Right lung (tissue), 10 donors: ENCODE measurements at places on chromosomes 3 and 15.
A peak's percentile ranks its signal among the peaks of the same experiment; 100 is the strongest.

DNA sequence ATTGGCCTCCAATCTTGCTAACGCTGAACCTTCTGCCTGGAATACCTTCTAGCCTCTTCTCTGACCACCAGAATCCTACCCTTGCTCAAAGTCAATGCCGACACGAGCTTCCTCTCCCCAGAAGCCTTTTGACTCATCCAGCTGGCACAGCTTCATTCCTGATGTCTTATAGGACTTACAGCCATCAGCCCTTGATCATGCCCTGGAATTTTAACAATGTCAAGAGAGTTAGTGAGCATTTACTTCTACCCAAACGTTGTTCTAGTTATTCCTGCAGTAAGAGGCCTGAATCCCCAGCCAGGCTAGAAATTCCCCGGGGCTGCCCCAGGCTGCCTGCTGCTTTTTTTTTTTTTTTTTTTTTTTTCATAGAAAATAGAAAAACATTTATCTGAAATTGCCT is 3.9 kb downstream of the CYP1A2 start:
- DNase-seq: no peak

GRCh38 chr3:59372346-59372745 is 322.5 kb upstream of the CFAP20DC start:
- no peak for DNase-seq

GRCh38 chr3:154164387-154164786 is 43.2 kb downstream of the ARHGEF26 start:
- DNase-seq: no peak

DNA sequence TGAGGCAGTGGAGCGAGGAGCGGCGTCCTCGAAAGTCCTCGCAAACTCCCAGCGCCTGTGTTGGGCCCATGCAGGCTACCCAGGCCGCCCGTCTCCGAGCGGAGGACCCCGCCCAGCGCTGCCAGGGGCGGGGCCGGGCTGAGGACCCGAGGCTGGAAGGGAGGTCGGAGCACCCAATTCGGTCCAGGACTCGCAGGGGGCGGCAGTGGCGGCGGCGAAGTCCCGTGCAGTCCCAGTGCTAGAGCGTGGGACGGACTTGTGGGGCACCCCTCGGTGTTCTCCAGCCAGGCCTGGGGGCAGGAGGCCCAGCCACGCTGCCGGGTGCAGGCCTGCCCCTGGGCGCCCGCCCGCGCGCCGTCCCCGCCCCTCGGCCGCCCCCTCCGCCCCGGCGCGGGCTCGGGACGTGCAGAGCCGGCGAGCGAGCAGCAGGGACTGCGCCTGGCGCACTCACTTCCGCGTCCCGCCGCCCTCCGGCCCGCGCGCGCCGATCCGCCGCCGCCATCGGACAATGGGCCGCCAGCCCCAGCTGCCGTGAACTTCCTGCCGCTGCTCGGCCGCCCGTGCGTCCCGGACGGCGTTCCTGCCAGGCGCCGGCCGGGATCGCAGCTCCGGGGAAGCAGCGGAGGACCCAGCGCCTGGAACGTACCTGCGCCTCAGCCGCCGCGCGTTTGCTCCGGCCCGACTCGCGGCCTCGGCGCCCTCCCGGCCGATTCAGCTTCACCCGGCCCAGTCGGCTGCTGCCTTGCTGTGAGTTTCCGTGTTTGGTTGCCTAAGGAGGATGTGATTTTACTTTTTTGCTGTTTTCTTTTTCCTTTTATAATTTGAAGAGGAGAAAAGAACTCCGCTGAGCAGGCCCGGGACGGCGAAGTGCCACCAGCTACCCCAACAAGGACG is 596 bp upstream of the LIMD1 start:
- DNase-seq: peak; percentile 80

DNA sequence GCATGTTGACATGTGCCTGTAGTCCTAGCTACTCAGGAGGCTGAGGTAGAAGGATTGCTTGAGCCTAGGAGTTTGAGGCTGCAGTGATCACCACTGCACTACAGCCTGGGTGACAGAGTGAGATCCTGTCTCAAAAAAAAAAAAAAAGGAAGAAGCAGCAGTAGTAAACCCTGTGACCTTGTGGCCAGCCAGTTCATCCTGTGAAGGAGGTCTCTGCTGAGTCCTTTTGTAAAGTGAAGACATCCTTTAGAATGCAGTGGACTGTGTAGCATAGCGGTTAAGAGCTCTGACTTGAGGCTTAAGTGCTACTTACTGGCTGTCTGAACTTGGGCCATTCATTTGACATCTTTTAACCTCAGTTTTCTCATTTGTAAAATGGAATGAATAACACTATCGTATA is 8.3 kb downstream of the EXOSC7 start:
- DNase-seq: no peak

DNA sequence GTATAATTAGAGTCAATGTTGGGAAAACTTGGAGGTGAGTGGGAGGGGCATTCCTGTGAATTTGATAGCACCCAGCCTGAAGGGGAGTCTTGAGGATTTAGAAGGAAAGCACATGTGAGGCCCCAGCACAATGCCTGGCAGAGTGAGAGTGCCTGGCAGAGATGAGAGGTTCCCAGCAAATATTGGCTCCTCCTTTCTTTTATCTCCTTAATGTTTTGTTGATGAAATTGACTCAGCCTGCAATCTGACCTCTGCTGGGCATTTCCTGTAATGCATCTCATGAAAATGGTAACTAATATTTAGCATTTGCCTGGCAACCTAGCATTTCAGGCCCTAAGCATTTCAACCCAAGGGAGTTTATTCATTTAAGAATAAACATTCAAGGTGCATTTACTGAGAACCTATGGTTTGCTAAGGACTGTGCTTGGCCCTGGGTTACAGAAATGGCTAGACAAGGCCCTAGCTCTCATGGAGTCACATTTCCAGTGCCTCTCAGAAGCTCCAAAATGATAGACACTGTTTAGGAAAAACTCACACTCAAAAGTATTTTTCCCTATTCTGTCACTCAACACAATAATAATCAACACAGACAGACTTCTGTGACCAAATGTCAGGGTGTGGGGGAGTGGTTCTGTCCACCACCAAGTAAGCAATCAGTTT is 19.0 kb downstream of the PDHB start:
- DNase-seq: peak; percentile 62
